ENCODE measurements at places on chromosomes 2 and 18.

DNA sequence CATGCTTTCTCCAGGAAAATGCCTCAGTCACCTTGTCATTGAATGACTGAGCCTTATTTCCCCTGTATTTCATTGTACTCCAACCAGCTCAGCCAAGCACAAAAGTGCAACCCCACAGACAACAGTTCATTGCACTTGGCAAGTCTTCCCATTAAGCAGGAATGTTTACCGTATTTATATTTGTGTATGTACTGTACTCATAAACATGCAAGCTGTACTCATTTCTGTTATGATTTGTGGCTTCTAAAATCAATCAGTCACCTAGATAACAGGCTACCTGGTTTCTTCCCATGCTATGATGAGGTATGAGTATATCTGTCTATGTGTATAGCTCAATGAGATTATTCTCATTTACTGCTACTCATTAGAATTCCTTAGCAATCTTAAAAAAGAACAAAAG, 505.5 kb upstream of the FAM98A start:
- DNase-seq = no peak

- no peak for DNase-seq
Measured at GRCh38 chr2:71798266-71799012, 345.1 kb downstream of the DYSF start.

GRCh38 chr18:57941841-57942489, 102.1 kb upstream of the NEDD4L start:
- no peak for DNase-seq

GRCh38 chr2:26740890-26741302, 23.2 kb upstream of the SLC35F6 start:
- no peak for DNase-seq

DNA sequence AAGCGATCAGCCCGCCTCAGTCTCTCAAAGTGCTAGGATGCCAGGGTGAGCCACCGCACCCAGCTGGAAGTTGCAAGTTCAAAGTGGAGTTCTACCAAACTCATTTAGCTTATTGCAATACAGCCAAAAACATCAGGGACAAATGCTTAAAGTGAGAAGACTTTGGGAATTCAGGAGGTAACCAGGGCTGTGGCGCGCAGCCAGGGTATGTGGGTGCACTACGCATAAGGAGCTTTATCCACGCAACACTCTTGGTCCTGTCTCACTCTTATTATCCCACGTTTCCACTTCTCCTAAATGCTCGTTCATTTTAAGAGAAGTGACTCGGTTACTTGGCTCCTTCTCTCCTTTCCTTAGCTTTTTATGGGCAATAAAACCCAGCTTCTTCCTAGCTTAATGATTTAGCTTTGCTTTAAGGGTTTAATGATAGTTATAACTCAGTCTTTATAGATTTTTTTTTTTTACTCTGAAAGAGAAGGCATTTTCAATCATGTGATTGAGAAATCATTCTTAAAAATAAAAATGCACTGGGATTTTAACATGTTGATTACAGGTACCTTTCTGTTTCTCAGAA, 199.8 kb downstream of the KCNE4 start:
- no peak for DNase-seq

- no peak for DNase-seq
Measured at GRCh38 chr2:45825001-45825651, 173.7 kb downstream of the PRKCE start.

DNA sequence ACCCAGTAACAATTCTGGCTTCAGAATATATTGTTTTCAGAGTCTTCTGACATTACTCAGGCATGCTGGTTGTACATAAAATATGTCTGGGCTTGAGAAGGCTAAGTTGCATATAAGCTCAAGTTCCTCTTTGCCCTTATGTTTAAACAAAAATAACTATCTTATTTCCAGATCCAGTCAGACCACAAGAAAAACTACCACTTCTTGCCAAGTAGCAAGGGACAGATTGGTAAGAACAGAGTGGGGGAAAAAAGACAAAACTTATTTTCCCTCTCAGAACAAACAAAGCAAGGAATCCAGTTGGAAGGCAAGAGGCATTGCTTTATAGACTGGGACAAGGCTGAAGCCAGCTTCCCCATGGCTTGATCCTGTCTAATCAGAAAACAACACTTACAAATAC, 1036.7 kb upstream of the CELF4 start:
- no peak for DNase-seq

DNA sequence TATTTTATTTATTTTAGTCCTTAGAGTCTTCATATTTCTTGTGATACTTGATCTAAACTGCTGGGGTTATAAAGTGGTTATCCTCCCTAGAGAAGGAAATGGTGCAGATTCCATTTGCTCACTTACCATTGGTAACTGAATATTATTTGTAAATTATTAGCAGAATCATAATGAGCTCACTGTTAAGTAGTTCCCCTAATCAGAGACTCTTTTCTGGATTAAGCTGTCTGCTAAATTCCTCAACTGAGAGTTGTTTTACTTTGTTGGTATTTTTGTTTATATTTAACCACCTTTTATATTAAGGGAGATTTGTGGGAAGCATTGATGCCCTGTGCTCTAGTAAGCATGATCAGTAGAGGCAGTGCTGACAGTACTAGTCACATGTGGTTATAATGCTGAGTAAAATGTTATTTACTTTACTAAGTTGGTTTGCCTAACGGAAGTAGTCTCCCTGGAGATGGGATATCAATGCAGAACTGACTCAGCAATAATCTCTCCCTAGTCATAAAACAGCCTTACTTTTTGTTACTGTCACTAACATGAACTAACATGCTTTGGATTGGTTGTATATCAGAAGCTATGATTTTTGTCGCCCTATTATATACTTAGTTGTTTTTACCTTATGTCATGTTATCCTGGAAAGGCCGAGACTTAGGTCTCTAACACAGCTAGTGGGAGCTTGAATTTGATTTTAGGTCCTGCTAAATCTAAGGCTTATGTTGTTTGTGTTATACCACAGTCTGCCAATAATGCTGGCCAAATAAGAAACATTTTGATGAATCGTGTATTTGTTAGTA, 166.7 kb downstream of the MCFD2 start:
- no peak for DNase-seq

- no peak for DNase-seq
Measured at GRCh38 chr2:161570424-161571050, 53.7 kb upstream of the SLC4A10 start.
